Adrenal gland (tissue), 19 donors: ENCODE measurements at places on chromosomes 4 and X. TPM values are rescaled to one million over a fixed set of nuclear protein-coding genes. Genes with fewer than 3 reads are reported as not detected.

DNA sequence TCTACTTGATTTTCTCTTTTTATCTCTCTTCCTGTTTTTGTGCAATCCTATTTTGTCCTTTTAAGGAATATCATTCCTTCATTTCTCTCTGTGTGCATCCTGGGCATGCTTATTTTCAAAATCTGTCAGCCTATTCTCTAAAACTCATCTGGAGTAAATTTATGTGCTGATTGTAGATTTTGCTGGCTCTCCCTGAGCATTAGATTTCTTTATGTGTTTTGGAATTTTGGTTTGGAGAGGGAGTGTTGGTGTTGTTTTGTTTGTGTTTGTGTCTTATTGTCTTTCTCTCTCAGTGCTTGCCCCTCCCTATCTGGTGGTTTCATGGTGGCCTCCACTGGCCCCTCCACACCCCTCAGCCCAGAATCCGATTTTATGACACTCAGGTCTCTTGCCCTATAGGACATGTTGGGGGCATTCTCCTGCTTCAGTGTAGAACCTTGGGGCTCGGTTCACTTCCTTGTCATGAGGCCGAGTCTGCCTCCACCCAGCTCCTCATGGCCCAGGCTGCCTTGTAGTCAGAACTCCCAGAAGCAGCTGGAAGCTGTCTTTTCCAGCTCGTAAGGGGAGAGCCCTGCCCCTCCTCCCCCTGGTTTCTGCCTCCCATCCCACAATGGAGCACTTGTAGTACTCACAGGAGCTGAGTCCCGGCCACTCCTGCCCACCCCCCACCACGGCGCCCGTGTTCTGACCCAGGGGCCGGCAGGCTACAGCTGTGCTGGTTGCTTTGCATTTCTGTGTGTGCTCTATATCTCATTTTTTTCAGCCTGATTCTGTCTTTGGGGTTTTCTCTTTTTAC is 24.5 kb upstream of the PJA1 start:
- H3K27ac ChIP-seq = no peak overlapping the region
- no peak for DNase-seq
- no peaks in the 10 kb centered on the region for H3K36me3 ChIP-seq
- peaks cover 5% of the 10 kb centered on the region for H3K27me3 ChIP-seq
- no peak overlapping the region for H3K4me3 ChIP-seq

GRCh38 chrX:151177141-151178027 is 1.0 kb downstream of the GPR50 start:
- H3K4me3 ChIP-seq = no peak overlapping the region
- no peaks in the 10 kb centered on the region for H3K4me1 ChIP-seq
- H3K27ac ChIP-seq = no peak overlapping the region
- no peaks in the 10 kb centered on the region for H3K36me3 ChIP-seq

DNA sequence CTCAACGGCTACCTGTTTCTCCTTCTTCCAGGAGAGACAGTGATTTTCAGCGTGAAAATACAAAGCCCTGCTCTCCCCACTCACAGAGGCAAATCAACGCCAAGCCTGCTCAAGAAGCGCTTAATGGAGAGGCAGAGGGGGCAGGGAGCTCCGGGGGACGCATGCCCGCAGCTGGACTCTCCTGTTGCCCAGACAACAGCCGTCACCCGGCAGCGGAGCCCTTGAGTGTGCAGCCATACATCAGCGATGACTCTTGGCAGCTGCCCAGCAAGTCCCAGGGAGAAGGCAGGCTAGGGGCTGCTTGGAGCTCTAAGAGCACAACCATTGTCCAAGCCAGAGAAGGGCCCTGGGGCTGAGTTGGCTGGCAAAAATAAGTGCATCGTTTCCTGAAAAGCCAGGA is 71.0 kb upstream of the AFAP1 start:
- no peaks in the 10 kb centered on the region for H3K36me3 ChIP-seq

- no peak overlapping the region for H3K27ac ChIP-seq
- H3K27me3 ChIP-seq = no peaks in the 10 kb centered on the region
- H3K36me3 ChIP-seq = no peaks in the 10 kb centered on the region
- H3K4me1 ChIP-seq = no peaks in the 10 kb centered on the region
- no peak for DNase-seq
- H3K4me3 ChIP-seq = no peak overlapping the region
Observed at GRCh38 chrX:123688524-123688923, 44.3 kb downstream of the THOC2 start.

DNA sequence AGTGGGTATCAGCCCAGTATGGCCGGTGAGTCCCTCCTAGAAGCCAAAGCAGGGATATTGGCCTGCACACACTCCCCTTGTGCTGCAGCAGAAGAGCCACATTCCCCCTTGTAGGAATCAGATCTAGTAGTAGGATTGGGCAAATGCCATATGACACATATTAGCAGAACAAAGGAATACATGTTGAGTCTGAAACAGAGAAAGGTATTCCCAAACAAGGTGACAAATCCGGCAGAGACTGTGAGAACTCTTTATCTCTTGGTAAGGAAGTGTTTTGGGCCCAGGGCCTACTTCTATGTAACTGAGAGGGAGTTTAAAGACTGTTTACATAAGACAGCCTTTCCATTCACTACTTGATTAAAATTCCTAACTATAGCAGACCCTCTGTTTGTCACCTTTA is 1382.0 kb downstream of the FAM133A start:
- H3K27ac ChIP-seq = no peak overlapping the region
- DNase-seq = no peak
- H3K4me1 ChIP-seq = no peaks in the 10 kb centered on the region
- no peaks in the 10 kb centered on the region for H3K27me3 ChIP-seq
- no peak overlapping the region for H3K4me3 ChIP-seq

GRCh38 chr4:12137575-12137974 is 708.9 kb upstream of the HS3ST1 start:
- H3K36me3 ChIP-seq = no peaks in the 10 kb centered on the region
- no peak overlapping the region for H3K27ac ChIP-seq
- no peak for DNase-seq
- no peaks in the 10 kb centered on the region for H3K4me1 ChIP-seq

DNA sequence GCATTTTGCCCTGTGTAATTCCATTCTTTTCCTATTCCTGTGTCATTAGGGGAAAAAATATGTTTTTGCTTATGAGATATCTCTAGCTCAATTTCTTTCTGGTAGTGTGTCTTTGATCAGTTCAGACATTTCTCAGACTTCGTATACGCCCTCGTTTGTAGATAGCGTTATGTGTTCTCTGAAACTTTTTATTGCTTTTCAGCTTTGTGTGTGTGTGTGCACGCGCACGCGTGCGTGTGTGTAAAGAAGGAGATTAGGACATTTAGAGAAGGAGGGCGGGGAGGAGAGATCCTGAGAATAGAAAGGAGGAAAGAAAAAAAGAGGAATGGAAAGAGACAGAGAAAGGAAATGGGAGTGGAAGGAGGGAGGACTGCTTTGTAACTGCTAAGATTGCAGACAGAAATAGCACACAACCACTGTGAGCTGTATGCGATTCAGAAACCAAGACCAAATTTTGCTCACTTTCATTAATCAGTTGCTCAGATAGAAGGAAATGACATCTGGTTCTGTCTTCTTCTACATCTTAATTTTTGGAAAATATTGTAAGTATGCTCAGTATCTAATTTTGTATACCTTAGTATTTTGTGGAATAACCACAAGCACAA is at the start of gene RXFP1:
Gene RXFP1, plus strand, starts transcription at position 399 of the 605 bp plus-strand sequence. Its CDS starts 95 bp downstream, at position 494.
- no peaks in the 10 kb centered on the region for H3K27me3 ChIP-seq
- H3K4me3 ChIP-seq = no peak within 1 kb of the TSS
- DNase-seq = no peak
- no peaks in the 10 kb centered on the region for H3K36me3 ChIP-seq
- H3K4me1 ChIP-seq = no peaks in the 10 kb centered on the region

DNA sequence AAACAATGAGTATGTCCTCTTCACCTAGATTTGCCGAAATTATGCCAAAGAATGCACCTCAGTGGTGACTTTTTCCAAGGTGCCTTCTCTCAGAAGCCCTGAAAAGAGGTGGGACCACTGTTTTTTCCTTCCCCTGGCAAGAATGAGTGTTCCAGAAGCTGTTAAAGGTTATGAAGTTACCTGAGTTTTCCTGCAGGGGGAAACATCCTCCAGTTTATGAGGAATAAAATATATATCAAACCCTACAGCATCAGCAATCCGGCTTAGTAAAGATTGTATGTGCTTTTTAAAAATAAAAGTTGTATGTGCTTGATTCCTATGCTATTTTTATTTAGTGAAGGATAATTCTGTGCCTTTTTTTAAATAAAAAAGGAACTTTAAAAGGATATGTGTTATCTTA is 73.3 kb downstream of the RBM46 start:
- H3K4me1 ChIP-seq = no peaks in the 10 kb centered on the region
- no peaks in the 10 kb centered on the region for H3K27me3 ChIP-seq
- no peak overlapping the region for H3K27ac ChIP-seq
- no peak for DNase-seq
- H3K4me3 ChIP-seq = no peak overlapping the region

DNA sequence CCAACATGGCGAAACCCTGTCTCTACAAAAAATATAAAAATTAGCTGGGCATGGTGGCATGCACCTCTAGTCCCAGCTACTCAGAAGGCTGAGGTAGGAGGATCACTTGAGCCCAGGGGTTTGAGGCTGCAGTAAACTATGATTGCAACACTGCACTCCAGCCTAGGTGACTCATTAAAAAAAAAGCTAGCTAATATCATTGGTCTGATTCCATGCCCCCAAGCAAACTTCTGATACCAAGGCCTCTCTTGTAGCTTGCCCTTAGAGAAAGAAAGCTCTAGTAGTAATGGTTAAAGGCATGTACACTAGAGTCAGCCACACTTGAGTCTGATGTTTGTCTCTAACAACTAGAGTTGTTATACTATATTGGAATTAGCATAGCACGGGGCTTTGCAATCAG is 32.6 kb upstream of the PHF8 start:
- no peaks in the 10 kb centered on the region for H3K27me3 ChIP-seq
- no peak for DNase-seq
- H3K27ac ChIP-seq = no peak overlapping the region
- no peaks in the 10 kb centered on the region for H3K36me3 ChIP-seq
- no peaks in the 10 kb centered on the region for H3K4me1 ChIP-seq

GRCh38 chr4:26557164-26557563 is 26.7 kb upstream of the TBC1D19 start:
- no peaks in the 10 kb centered on the region for H3K36me3 ChIP-seq
- no peak for DNase-seq
- H3K27me3 ChIP-seq = no peaks in the 10 kb centered on the region
- H3K4me3 ChIP-seq = no peak overlapping the region

The ZNF81 gene
- 11.9 TPM for total RNA-seq

The IL13RA1 gene
- total RNA-seq = 35.3 TPM

The XK gene
- total RNA-seq = 1.6 TPM

The SPANXA2 gene
- total RNA-seq = not detected
